Nucleus accumbens (tissue), 56 donors: ENCODE measurements at places on chromosomes 2 and 18.

DNA sequence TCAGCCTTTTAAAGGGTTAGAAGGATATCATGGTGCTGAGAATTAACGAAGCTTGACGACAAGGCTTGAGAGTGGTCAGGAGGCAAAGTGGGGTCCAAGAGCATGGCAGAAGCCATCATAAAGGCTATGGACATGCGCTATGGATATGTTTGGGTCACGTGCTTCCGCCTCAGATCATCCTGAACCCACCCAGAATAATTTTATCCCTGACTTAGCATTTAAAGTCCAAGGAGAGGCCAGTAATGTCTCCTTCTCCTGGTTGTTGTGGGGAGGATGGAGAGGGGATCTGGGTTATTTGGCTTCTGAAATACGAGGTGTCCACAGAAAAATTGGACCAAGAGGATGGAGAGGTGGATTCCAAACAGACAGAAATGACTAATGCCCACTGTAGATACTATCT, 38.8 kb upstream of the RBMS1 start:
- no peak for DNase-seq

- DNase-seq, result no peak
Measured at GRCh38 chr2:96111823-96112500, 4.4 kb downstream of the ADRA2B start.

DNA sequence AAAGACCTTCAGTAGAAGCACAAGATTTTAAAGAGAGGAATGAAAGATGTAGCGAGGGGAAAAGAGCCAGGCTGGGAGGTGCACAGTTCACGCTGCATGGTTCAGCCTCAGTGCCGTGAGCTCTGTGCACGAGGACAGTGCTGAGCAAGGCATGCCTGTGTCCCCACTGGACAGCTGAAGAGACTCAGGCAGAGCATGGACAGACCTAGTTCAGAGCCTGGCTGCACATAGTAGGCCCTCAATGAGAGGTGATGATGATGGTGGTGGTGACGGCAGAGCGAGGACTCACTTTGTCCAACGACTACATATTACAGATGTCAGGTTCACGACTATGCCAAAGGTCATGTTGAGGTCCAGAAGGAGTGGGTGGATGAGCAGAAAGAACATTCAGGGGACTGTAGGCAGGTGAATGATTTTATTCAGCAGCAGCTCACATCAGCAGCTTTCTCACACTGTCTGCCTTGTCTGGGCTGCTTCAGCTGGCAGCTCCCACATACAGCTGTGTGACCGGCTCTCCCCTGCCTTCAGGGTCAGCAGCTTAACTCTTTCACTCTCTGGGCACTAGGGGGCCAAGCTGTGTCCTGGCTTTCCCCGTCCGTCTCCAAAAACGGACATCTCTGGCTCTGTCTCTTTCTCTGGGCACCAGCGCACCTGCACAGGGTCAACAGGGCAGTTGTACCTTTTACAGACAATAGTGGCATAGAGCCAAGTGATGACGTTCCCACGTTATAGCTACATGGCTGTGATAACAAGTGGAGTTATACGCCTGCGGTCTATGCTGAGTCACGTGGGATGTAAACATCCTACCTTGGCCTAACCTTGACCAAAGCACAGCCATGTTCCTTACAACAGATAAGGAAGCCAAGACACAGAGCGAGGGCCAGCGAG, 128.8 kb upstream of the MSH6 start:
- DNase-seq, result peak; percentile 45

GRCh38 chr2:141946016-141946415, 184.8 kb downstream of the LRP1B start:
- no peak for DNase-seq

- no peak for DNase-seq
Measured at GRCh38 chr2:65121-65520, 18.8 kb upstream of the FAM110C start.

GRCh38 chr2:176239031-176239430, 30.2 kb upstream of the MTX2 start:
- DNase-seq, result no peak

DNA sequence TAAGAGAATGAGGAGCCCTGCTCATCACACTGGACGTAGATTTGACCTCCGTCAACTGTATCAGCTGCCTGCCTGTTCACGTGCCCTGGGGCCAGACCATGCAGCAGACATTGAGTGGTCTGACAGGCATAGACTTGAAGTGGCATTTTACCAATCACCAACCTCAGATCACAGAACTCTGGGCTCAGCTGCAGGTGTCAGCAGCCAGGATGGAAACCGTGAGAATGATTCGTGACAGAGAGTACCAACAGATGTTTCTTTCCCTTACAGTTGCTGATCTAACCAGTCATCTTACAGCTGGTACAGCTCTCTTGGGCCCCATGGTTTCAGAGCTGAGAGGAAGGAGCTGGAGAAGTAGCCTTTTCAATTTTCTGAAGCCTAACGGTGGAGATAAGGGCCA, 148.9 kb downstream of the EN1 start:
- no peak for DNase-seq

GRCh38 chr2:19882286-19882685, 19.5 kb downstream of the TTC32 start:
- no peak for DNase-seq

- DNase-seq, result no peak
Measured at GRCh38 chr2:156430980-156431358, 5.2 kb upstream of the GPD2 start.

DNA sequence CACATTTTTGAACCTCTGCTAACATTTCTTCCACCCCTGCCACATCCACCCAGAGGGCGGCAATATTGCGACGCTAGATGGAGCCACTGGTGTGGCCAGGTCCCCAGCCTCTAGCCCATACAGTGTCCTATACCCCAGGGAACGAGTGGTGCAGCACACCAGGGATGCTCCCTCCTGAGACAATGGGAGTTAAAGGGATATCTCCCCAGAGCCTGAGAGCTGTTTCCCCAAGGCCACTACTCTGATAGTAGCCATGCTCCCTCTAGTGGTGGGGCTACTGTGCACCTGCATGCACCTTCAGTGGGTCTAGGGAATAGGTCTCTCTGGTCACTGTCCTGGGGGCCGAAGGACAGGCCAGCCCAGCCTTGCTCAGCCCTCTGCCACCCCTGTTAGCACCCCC, 336.4 kb upstream of the FSHR start:
- no peak for DNase-seq

DNA sequence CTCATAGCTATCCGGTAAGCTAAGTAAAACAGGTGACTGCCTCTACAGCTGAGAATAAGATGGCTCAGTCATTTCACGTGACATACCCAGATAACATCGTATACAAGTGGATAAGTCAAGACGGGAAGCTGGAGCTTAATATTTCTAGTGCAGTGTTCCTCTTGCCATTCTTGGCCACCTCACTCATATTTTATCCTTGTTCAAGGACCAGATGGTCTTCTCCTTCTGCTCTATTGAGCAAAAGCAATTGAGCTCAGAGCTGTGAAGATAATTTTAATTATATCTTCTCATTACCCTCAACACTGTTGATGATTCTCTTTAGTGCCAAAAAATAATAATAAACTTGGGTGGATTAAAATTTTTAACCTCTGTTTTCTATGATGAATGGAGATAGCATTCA, 201.1 kb downstream of the DCC start:
- DNase-seq, result no peak

DNA sequence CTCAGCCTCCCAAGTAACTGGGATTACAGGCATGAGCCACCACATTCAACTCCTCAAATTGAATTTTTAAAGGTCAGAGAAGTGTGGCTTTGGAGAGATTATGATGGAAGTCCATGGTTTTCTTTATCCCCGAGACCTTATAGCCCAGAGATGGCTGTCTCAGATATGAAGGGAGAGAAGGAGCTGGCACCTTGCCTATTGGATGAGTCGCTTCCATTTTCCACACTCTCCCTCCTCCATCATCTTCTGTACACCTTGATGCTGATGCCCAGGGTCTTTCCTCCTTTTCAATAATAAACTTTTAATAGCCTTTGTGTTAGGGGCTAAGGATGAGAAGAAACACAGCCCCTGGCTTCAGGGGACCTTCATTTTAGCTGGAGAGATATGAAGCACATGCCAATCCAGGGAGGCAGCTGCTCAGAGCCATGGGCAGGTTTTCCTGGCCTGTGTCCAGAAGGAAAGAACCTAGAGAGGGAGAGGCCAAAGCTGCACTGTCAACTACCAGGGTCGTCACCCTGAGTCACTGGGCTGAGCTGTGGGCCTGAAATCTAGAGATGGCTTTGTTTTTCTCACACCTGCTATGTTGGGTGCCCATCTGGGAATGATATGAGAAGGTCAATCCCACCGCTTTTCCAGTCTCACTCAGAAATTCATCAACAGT, 146.0 kb upstream of the SERTAD2 start:
- no peak for DNase-seq

GRCh38 chr2:100148883-100149282, 6.5 kb upstream of the AFF3 start:
- DNase-seq, result no peak

- DNase-seq, result no peak
Measured at GRCh38 chr2:17713291-17713690, 40.3 kb downstream of the SMC6 start.

DNA sequence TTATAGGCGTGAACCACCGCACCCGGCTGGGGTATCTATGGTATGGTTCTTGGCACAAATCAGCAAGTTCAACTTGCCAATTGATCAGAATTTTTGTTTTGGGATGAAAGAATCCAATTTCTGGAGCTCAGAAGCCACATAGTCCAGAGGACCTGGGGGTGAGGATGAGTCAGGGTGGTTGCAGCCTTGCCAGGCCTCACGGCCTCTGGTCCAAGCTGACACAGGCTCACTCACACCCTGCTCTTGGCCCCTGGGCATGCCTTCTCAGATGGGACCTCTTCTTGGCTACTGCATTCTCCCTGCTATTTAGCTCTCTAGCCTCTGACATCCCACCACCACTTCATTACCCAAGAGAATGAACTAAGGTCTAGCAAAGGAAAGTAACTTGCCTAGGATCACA, 16.3 kb downstream of the CAPG start:
- no peak for DNase-seq

DNA sequence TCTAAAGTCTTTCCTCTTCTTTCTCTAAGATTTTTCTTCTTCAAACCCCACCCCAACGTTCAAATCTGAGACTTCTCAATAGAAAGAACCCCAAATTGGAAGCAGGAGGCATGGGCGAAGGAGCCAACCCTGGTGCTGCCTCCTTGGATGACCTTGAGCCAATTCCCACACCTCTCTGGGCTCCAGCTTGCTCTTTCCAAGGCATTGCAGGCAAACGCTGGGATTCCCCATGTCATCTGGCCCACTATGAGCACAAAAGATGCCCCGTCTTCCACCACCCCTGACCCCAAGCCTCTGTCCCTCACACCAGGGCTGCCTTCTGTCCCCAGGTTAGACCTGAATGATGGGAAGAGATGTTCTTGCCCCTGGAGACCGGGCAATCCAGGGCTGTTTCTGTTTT, 57.0 kb downstream of the TTC32 start:
- no peak for DNase-seq

DNA sequence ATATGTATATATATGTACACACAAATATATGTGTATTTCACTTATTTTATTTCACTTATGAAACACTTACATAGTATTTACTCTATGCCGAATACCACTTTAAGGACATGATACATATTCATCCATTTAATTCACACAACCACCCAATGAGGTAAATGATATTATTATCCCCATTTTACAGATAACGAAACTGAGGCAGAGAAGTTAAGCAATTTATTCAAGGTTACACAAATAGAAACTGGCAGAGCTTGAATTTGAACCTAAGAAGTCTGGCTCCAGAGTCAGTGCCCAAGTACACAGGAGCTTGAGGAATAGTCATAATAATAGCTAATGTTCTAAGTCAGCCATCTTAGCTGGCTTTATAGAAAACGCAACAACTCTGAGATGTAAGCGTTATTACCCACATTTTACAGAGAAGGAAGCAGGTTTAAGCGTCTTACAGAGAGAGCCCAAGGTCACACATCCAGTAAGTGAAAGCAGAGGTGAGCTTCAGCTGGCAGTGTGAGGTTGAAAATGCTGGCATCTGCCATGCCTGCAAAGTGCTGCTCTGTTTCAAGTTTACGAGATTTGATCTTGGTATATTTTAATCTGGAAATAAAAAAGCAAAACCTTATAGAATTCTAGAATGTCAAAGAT, 326.9 kb downstream of the LPIN1 start:
- DNase-seq, result no peak

GRCh38 chr2:64203858-64204632, 59.8 kb upstream of the PELI1 start:
- no peak for DNase-seq

- DNase-seq, result no peak
Measured at GRCh38 chr2:902584-902983, 48.1 kb upstream of the SNTG2 start.

GRCh38 chr18:34543356-34543755, 166.7 kb upstream of the DTNA start:
- DNase-seq, result no peak

- no peak for DNase-seq
Measured at GRCh38 chr2:65061910-65062339, 5.7 kb downstream of the CEP68 start.

DNA sequence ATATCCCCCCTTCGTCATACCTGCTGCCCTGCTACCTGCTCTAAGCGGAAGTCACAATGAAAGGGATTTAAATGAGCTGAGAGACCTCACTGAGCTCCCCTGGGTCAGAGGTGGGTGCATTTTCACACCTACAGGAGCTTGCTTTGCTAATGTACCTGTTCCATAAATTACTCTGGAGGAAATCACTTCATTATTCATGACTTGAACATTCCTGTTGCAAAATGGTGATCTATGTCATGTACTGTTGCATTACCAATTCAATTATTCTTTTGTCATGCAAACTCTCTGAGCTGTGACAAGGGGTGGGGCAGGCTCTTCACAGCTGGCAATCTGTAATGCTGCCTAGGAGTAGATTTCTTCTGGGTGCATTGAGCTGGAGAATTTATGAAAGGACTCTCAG, 761.3 kb downstream of the TSN start:
- DNase-seq, result peak; percentile 29

GRCh38 chr2:61604433-61604832, 66.3 kb upstream of the XPO1 start:
- DNase-seq, result no peak

- DNase-seq, result no peak
Measured at GRCh38 chr2:97963880-97964279, 31.9 kb downstream of the TMEM131 start.

GRCh38 chr18:57219964-57220363, 73.1 kb downstream of the BOD1L2 start:
- no peak for DNase-seq

- DNase-seq, result no peak
Measured at GRCh38 chr2:129754831-129755230, 224.6 kb upstream of the RAB6C start.

GRCh38 chr2:101948625-101949155, 43.1 kb upstream of the IL1R2 start:
- DNase-seq, result no peak

DNA sequence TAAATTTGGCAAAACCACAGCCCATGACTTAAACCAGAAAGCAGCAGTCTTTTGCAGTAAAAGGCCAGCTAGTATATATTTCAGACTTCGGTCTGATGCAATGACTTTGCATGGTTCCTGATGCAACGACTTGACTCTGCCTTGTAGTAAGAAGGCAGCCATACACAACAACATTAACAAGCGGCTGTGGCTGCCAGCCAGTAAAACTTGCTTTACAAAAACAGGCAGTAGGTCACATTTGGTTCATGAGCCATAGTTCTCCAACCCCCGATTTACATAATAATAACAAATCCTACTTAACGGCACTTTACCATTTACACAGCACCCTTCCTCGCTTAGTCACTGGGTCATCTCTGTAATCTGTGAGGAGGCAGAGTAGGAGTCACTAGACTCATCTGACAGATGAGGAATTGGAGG, 410.3 kb downstream of the LRATD1 start:
- DNase-seq, result no peak
